ENCODE measurements at places on chromosomes 11 and 22. TPM values are rescaled to one million over a fixed set of nuclear protein-coding genes. Genes with fewer than 3 reads are reported as not detected.

IFITM10 gene
- 28.6 TPM for total RNA-seq

CARD10 gene
- 7.2 TPM for total RNA-seq

LRRC56 gene
- total RNA-seq, result not detected

DNA sequence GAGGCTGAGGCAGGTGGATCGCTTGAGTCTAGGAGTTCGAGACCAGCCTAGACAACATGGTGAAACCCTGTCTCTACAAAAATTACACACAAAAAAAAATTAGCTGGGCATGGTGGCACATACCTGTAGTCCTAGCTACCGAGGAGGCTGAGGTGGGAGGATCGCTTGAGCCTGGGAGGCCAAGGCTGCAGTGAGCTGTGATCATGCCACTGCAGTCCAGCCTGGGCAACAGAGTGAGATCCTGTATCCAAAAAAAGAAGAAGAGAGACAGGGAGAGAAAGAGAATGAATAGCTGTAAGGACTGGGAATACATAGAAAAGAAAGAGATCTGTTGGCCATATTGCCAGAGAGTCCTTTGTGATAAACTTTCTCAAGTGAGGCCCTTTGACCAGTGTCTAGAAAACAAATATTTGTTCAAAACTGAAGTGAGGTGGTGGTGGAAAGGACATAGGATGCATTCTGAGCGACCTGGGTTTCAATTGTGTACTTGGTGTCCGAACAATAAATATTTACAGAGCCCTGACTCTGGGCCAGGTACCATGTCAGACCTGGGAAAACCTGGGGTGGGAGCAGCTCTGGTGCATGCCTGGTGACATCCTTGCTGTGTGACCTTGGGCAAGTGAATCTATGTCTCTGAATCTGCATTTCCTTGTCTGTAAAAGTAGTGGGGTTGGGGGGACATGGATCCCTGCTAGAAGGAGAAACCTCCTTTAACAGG is 89.6 kb upstream of the CRYBB3 start:
- DNase-seq, result no peak

- DNase-seq, result no peak
Observed at GRCh38 chr22:30297991-30298701, 8.8 kb upstream of the CASTOR1 start.

GRCh38 chr11:1622086-1622485 is at the start of gene KRTAP5-4:
Gene KRTAP5-4 (minus strand): TSS chr11:1622138. CDS start chr11:1622093, 45 bp downstream.
- no peak for DNase-seq

DNA sequence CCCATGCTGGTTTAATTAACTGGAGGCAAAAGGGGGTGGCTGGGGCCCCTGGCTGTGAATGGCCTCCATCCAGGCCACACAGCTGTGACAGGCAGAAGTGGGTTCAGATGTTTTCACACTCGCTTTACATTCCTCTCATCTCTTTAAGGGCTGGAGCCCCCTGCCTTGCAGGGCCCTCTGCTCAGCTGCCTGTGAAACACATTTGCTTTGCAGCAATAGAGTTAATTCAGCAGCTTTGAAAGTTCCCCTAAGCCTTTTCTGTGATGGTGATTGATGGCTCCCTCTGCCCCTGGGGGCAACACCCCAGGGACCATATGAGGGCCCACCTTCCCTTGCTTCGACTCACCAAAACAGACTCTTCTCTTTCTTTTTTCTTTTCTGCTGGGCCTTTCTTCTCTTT is 139.3 kb downstream of the FEZ1 start:
- DNase-seq, result no peak

DNA sequence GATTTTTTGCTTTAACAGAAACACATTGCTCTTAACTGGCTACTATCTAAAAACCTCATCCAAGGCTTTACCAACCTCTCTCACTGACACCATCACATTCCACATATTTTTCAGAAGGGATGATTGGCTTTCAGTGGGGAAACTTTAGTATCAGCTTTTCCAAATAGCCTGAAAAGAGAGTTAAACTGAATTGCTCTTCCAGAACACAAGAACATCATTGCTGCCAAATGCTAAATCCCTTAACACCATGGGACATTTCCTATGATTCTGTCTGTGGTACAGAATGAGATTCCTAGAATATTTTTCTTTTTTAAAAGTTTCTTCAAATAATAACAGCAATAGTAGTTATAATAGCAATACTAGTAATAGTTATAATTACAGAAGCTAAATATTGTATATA is 45.4 kb downstream of the SOX6 start:
- DNase-seq, result no peak

- DNase-seq, result no peak
Observed at GRCh38 chr22:19803736-19804267, 43.2 kb downstream of the TBX1 start.

DNA sequence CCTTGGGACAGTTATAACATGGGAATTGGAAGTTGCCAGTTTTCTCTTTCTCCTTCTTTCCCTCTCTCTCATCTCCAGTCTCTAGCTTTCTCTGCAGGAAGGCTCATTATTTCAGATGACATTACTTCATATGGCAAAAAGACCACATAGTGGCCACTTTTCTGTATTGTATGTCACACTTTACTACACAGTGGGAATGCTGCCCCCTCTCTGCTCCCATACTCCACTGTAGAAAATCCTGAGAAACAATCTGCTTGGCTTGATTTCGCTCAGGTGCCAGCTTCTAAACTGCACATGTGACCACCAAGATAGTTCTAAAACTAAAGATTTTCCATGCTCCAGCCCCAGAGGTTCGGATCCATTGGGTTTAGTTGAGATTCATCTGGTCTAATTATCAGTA is 860.7 kb upstream of the CCDC90B start:
- DNase-seq, result no peak

DNA sequence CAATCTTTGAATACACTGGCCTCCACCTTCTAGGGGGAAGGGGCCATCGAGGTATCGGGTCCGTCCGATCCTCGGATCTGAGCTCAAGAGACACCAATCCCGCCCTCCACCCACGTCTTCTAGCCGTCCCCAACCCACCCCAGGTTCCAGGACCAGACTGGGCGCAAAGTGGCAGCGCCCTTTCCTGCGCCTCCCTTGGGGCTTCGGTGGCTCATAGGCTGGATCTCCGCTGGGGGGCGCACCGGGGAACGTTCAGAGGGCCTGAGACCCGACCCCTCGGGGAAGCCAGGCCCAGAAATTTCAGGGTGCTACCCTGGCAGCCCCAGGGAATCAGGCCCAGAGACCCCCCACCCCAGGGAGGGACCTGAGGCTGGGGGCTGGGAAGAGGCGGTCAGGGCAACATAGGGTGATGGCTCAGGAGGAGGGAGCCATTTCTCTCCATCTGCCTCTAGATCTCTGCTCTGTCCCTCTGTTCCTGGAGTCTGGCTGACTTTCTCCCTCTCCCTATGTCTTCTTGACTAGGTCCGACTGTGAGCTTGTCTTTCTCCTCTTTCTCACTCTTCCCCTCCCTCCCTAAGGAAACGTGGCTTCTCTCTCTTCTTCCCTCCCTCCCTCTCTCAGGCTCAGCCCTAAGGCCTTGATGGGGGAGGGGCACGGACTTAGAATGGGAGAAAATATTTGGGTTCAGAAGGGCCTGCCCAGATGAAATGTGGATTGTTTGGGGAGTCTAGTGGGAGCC is 1.1 kb downstream of the CREB3L1 start:
- no peak for DNase-seq

GRCh38 chr11:98358551-98358950 is 662.2 kb upstream of the CNTN5 start:
- no peak for DNase-seq

DNA sequence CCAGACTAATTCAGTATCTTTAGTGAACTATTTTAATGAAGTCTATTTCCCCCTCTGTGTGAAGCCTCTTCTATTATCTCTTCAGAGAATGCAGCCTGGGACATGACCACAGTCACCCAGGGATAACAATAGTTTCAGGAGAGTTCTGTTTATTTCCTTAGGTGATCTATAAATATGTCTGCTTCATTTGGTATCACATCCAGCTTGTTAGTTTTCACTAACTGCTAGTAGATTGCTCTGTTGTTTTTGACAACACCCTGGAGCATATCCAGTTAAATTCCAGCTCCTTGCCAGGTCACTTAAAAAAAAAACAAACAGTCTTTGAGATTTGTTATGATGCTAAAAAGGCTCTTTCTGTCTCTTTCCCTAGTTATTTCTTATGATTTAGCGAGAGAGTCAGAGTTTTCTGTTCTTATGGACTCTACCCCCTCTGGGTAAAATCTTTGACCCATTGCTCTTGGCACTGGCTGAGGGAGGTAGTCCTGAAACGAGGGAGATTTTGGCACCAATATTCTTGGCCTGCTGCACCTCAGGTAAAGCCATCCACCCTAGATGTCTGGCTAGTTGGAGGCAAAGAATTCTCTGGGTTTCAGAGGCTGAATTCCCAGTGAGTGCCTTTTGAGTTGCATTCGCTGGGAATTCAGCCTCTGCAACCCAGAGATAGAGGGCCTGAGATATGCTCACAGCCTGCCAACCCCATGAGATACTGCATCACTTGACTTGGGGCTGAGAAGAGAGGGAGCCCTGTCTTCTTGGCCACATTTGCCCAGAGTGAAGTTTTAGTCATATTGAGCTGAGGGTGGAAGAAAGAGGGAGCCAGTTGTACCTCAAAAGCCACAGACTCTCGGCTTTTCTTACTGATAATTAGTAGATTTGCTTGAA is 159.1 kb downstream of the PGR start:
- DNase-seq, result no peak

GRCh38 chr11:126293726-126294125 is 10.1 kb upstream of the DCPS start:
- no peak for DNase-seq

- DNase-seq, result peak; percentile 30
Observed at GRCh38 chr11:102111011-102111786, 952 bp downstream of the YAP1 start.

GRCh38 chr11:34344768-34345539 is 12.9 kb downstream of the ABTB2 start:
- DNase-seq, result no peak

DNA sequence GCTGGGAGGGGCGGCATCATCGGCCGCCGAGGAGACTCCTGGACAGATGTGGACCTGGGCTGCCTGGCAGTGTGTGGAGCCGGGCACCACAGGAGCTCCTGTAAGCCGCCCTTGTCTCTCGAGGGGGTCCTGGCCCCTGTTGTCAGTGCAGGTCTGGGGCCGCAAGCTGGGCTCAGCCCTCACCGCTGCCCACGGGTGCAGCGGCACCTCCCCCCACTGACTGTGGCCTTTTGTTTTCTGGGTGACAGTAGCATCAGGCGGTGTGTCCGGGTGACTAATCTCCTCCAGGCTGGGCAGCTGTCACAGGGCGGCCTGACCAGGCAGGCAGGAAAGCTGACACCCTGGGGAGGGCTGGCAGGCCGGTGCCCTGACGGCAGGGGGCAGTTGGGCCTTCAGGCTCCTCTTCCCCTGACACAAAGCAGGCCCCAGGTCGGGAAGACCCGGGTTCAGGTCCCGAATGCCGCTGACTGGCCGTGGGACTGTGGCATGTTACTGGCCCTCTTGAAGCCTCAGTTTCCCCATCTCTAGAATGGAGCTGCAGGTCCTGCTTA is 16.3 kb downstream of the DGKZ start:
- no peak for DNase-seq

Data from thoracic aorta (tissue), 2 donors.